AG10803 (cell line): ENCODE measurements at places on chromosomes 5 and 9.
A peak's percentile ranks its signal among the peaks of the same experiment; 100 is the strongest.

- DNase-seq = no peak
Measured at GRCh38 chr5:148543727-148544126, 110.6 kb downstream of the HTR4 start.

DNA sequence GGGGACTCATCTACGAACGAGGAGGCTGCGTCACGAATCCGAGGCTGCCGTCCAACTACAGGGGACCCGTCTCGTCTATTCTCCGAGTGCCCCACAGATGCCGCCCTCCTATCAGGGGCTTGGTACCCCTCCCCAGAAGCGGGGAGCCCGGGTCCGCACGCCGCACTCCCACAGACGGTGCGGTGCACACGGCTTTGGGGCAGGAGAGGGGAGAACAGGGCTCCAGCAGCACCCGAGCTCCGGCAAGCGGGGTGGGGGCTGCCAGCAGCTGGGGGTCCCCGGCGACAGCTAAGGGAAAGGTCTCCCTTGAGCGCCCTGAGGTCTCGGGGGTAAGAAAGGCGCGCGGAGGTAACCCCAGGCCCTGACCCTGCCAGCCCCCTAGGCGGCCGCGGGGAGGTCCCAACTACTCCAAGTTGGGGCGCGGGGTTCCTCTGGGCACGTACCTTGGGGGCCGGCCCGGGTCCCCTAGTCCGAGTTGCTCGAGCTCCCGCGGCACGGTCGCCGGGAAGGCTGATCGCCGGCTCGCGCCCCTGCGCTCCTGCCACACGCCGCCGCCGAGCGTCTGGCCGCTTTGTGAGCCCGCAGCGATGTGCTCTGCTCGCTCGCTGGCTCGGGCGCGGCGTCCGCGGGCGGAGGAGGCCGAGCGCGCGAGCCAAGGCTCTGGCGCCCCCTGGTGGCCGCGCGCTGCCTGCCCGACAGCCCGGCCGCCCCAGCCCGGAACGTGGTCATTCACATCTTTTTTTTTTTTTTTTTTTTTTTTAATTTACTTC lies at the start of gene SPOCK1:
Gene SPOCK1, minus strand, starts transcription at position 591 of the 770 bp plus-strand sequence.
- DNase-seq = peak; percentile 74

DNA sequence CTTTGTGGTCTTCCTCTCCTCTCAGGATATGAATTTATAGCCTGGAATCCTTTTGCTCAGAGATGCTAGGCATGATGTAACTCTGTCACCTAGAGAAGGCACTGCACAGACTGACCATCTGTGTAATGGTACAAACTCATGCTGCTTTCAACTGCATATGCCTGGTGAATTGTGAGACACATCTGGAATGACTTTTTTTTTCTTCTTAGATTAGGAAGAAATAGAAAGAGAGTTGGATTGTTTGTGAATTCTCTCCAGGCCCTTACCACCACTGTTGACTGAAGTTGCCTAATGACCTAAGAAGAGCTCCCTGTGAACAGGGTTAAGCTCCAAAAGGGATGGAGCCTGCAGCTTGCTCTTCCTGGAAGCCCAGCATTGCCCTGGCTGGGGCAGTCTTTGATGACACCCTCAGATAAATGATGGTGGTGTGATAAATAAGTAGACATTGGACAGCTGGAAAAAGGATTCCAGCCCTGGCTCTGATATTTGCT lies 47.8 kb upstream of the TRIM32 start:
- DNase-seq = peak; percentile 88

GRCh38 chr5:173108914-173109313 lies 35.4 kb upstream of the BNIP1 start:
- DNase-seq = no peak

DNA sequence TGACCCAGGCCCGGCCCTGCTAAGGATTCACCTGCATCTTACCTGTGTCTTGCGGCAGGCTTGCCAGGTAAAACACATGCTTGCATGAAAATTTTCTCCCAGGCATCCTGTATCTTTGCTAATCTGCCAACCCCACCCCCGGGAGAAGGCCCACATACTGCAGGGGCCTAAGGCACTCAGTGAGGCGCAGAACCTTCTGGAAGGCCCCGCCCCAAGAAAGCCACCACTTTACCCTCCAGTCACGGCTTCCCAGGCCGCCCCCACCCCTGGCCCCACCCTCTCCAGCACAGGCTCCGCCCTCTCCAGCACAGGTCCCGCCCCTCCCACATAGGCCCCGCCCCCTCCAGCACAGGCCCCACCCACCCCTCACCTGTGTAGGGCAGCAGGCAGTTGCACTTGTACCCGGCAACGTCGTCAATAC lies 29.8 kb upstream of the SEC16A start:
- DNase-seq = no peak
